ENCODE measurements at places on chromosomes 11 and 22. TPM values are rescaled to one million over a fixed set of nuclear protein-coding genes. Genes with fewer than 3 reads are reported as not detected.

DNA sequence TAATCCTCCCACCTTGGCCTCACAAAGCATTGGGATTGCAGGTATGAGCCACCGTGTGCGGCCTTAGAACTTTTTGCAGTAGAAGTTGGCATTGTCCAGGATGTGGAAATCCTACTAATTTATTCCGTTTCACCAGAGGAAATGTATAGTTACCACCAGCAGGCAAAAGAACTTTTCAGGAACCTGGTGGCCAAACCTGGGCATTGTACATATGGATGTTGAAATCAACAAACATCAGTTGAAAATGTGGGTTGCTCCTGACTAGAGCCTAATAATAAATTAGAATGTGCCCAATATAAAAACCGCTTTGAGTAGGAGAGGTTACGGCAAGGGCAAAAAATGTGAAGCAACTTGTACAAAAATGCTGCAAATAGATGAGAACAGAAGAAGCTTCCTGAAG is 40.7 kb upstream of the XBP1 start:
- DNase-seq = no peak

- DNase-seq = no peak
Measured at GRCh38 chr22:44554411-44554810, 56.4 kb upstream of the RTL6 start.

DNA sequence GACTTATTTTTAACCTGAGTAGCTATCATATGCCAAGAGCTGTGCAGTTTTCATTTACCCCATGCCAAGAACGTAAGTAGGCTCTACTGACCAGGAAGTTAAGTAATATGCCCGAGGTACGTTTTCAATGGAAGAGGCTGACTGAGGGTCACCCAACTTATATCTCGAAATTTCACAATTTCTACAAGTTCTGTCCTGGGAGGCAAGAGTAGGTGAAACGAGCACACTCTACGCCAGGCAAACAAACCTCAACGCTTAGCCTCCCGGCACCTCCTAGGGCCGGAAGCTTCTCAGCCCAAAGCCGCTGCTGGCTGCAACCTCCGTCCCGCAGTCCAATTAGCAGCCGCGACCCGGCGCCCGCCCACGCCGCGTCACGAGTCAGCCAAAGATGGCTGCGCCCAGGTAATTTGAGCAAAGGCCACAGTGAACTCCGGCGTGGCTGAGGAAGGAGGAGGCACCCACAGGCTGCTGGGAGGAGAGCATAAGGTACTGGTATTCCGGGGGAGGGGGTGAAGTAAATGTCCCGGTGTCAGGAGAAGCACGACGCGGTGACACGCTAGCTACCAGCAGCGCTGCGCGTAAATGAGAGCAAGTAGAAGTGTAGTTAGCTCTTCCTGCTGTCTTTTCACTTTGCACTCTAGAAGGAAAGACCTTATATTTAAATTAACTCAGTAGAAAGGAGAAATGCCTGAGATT is at the start of gene TMEM126A:
Gene TMEM126A (plus strand): TSS at position 364 of the 696 bp plus-strand sequence. CDS start 2,289 bp downstream, outside the sequence.
- peak; percentile 90 for DNase-seq

DNA sequence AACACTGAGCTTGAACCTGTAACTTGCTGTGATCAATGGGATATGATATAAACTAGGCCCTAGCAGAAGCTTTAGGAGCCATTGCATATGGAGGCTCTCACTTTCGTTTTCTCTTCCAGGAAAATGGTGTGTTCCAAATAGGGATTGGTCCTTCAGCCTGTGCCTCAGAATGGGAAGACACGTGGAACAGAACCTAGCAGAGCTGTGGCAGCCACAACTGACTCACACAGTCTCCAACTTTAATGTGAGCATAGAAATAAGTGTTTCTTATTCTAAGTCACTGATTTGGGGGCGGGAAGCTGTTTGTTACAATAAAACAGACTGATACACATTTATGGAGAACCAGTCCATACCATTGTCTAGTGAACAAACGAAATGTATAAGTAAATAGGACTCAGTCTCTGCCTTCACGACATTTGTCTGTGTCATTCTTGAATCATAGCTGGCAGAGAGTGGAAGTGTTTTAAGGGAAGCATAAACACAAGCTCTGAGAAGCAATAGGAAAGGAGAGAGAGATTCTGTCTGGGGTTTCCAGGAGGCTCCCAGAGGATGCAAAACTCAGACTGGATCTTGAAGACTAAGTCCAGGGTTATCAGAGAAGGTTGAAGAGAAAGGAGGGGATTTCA is 97.3 kb downstream of the GALNT18 start:
- DNase-seq = no peak

DNA sequence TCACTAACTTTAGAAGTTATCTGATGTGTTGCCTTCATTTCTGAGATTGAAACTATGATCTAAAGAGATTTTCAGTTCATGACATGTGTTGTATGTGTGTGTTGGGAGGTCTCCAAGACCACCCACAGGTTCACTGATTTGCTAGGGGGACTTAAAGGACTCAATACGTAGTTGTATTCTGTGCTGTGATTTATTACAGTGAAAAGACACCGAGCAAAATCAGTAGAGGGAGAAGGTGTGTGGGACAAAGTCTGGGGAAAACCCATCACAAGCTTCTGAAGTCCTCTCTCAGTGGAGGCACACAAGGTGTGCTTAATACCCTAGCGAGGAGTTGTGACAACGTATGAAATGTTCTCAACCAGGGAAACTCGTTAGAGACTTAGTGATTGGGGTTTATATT is 35.6 kb downstream of the RNF169 start:
- no peak for DNase-seq

DNA sequence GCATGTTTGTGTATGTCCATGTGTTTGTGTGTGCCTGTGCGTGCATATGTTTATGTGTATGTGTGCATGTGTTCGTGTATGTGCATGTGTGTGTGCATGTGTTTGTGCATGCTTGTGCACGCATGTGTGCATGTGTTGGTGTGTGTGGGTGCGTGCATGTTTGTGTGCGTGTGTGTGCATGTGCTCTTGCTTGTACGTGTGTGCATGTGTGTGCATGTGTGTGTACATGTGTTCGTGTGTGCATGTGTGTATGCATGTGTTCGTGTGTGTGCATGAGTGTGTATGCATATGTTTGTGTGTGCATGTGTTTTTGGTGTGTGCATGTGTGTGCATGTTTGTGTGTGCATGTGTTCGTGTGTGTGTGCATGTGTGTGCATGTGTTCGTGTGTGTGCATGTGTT is 63.4 kb downstream of the TSPAN18 start:
- no peak for DNase-seq

DNA sequence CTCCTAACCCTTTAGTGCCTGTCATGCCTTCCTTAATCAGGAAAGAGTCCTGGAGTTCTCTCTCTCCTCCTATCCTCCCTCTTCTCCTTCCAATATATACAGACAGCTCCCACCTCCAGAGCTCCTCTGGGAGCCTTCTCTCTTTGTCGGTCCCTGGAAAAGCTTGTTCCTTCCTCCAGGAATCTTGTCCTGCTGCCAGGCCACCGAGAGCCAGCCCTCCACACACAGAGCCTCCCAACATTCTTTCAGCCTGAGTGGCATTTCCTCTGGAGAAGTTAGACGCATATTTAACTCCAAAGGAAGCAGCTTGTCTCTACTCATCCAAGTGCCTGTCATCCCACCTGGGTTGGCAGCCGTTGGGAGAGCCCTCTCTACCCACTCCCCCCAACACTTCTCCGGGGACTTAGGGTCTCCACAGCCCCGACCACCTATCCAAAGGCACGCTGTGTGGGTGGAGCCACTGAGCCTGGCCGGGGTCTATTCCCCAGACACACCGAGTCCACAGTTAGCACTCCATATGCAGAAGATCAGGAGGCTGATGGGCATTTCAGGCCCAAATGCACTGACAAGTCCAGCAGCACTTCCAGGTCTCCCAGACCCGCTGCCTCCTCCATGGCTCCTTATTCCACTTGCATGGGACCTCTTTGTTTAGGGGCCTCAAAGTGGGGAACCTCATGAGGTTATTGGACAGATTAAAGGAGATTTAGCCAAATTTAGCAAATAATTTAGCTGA is 31.1 kb downstream of the DKK3 start:
- peak; percentile 96 for DNase-seq

NXPE2 gene
- 0.26 TPM for total RNA-seq

DNA sequence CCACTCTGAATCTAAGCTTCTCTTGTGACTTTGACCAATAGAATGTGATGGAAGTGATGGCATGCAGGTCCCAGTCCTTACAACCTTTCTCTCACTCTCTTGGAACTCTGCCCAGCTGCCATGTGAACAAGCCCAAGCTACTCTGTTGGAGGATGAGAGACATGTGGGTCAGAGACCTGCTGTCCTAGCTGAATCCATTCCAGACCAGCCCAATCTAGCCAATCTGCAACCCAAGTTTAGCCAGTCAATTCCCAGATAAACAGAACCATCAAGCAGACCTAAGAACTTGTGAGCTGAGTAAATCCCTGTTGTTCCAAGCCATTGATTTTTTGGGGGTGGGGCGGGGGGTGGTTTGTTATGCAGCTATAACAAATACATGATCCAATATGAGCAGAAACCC is 69.2 kb upstream of the GRK3 start:
- DNase-seq = peak; percentile 26

RASL10A gene
- total RNA-seq = 2.5 TPM

NOX4 gene
- not detected for total RNA-seq

DNA sequence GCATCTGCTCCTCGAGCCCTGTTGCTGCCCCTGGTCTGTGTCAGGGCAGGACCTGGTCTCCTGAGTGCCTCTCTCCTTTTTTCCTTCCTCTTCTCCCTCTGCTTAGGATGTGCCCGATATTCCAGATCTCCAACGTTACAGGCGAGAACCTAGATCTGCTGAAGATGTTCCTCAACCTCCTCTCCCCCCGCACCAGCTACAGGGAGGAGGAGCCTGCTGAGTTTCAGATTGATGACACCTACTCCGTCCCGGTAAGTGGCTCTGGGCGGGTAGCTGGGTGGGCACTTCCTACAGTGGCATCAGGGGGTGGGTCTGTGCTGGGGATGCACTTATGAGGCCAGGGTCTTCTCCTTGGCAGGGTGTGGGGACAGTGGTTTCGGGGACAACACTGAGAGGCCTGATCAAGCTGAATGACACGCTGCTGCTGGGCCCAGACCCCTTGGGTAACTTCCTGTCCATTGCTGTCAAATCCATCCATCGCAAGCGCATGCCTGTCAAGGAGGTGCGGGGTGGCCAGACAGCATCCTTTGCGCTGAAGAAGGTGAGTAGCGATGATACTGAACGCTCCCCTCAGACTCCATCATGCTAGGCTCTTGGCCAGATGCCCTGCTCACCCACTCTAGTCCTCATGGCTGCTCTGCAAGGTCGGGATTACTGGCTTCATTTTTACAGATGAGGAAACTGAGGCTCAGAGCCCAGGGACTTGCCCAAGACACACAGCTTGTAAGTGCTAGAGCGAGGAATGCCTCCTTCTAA is 20.3 kb downstream of the GTPBP1 start:
- no peak for DNase-seq

GRCh38 chr22:48566741-48567140 is 1260.9 kb downstream of the BRD1 start:
- no peak for DNase-seq

DNA sequence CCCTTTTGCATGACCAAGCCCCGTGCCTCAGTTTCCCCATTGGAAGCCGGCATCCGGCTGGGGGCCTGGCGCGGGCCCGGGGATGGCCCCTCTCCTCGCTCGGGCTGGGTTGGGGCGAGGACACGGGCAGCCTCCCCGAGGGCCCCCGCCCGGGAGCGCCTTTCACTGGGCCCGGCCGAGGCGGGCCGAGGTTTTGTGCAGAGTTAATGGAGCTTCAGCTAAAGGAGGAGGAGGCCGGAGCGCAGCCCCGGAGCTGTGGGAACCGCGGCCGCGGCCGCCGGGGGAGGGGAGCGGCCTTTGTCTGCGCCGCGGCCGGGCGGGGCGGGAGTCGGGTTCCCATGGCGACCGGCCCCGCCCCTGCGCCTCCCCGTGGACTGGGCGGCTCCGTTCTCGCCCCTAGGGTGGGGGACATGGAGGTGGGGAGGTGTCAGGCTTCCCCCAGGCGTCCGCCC is 1.4 kb upstream of the MAPK11 start:
- peak; percentile 60 for DNase-seq

DNA sequence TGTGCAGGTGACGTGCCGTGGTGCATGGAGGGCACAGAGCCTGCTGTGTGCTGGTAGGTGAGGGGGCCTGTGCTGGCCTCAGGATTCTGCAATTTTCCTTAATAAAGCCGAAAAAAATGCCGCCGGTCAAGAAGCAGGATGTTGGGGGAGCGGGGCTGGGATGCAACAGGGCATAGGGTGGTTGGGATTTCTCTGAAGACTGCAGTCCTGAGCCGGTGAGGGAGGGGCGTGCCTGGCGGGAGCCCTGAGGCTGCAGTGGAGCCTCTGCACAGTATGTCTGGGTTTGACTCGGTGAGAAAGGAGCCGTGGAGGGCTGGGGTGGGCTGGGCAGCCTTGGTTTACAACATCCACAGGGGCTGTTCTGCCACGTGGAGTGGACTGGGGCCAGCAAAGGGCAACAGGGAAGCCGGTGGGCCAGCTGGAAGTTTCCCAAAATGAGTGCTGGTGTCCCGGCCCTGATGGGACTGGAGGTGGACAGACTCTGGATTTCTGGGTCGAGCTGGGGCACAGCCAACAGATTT is 1.3 kb downstream of the CDHR5 start:
- no peak for DNase-seq

- DNase-seq = no peak
Measured at GRCh38 chr11:29162491-29162890, 854.3 kb downstream of the KCNA4 start.

PLAAT5 gene
- total RNA-seq = 0.52 TPM

OR2AT4 gene
- total RNA-seq = not detected

DNA sequence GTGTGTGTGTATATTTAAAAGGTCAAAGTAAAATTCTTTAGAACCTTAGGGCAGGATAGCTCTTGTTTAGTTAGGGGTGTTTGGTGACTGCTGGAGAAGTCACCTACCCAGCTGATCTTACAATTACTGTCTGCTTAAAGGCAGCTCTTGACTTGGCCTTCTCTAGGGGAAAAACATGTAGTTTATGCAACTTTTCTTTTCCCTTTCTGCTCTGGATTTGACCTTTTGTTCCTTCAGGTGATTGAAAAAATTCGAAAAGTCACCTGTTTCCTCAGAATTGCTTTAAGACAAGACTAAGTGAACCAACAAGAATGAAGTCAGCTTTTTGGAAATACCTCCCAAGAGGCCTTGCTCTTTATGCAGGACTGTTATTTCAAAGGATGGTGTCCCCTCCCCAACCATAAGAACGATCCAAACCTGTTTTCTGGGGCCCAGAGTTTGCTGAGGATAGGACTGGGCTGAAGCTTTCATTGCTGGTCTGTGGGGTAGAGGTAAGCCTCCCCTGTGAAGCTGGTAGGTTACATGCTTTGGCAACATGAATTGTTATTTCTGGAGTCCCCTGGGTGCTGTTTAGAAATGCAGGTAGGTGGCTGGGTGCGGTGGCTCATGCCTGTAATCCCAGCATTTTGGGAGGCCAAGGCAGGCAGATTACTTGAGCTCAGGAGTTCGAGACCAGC is 111.2 kb downstream of the PTPRJ start:
- DNase-seq = no peak

DNA sequence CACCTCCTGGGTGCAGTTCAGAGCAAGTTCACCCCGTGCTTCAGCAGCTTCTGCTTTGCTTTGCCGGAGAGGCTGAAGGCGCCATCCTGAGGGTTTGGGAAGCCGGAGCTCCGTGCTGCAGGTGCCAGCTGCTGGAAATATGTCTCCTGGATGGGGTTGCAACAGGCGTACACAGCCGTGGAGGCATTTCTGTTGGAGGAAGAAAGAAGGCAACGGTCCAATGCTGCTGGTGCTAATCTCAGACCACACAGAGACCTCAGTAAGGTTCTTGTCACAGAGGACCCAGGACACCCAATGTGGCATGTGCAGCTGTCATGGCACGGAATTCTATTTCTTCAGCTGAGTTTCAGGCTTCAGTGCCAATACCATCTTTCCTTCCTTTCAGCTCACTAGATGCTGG is 24.2 kb downstream of the ASPHD2 start:
- peak; percentile 47 for DNase-seq

- no peak for DNase-seq
Measured at GRCh38 chr22:28986366-28986765, 75.3 kb downstream of the C22orf31 start.

- DNase-seq = no peak
Measured at GRCh38 chr11:110074499-110074898, 18.7 kb upstream of the ZC3H12C start.
